ENCODE measurements at places on chromosomes 13 and 19. TPM values are rescaled to one million over a fixed set of nuclear protein-coding genes. Genes with fewer than 3 reads are reported as not detected.

GRK1 gene
- total RNA-seq: 0.44 TPM

IGFL4 gene
- not detected for total RNA-seq

PSG7 gene
- total RNA-seq: not detected

SWSAP1 gene
- 0.57 TPM for total RNA-seq

UBA52 gene
- 812 TPM for total RNA-seq

CEACAM21 gene
- total RNA-seq: 2.3 TPM

All from bladder microvascular endothelial cell (primary cell).